ENCODE measurements at places on chromosomes 16 and 17. TPM values are rescaled to one million over a fixed set of nuclear protein-coding genes. Genes with fewer than 3 reads are reported as not detected.

DNA sequence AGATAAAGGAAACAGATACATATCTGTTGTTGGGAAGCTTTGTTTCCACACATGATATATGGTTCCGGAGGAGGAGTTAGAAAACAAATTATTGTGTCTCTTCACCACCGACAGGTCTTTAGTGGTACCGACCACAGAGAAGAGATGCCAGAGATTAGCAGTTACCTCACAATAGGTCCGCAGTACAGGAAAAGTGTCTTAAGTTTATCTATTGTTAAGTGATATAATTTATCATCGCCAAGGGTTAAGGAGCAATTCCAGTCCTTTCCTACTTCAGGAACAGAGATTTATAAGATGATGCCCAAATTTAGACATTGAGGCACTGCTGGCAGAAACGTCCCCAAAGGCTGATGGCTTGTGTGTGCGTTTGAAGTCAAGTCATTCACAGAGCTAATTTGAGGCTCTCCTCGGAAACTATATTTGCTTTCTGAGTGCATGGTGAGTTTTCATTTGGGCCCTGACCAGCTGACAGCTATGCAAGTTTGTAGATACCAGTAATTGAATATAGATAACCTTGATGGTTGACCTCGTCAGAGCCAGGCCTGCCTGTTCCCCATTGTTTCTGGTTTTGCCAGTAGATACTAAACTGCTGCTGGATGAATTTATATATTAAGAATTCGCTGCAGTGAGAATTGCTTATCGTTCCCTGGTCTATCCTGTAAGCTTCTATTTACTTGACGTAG, 196.4 kb upstream of the IRX3 start:
- H3K27ac ChIP-seq = no peak overlapping the region
- H3K4me1 ChIP-seq = peaks cover 4% of the 10 kb centered on the region
- DNase-seq = no peak
- no peaks in the 10 kb centered on the region for H3K27me3 ChIP-seq
- H3K36me3 ChIP-seq = no peaks in the 10 kb centered on the region
- H3K4me3 ChIP-seq = no peak overlapping the region

- no peaks in the 10 kb centered on the region for H3K27me3 ChIP-seq
- no peaks in the 10 kb centered on the region for H3K36me3 ChIP-seq
- no peak overlapping the region for H3K4me3 ChIP-seq
- no peak overlapping the region for H3K27ac ChIP-seq
- DNase-seq = no peak
Observed at GRCh38 chr16:24834459-24835335, 11.1 kb upstream of the SLC5A11 start.

The CCL17 gene
- not detected for total RNA-seq

GRCh38 chr17:18248300-18248731, 10.2 kb downstream of the FLII start:
- peaks cover 42% of the 10 kb centered on the region for H3K36me3 ChIP-seq
- no peaks in the 10 kb centered on the region for H3K4me1 ChIP-seq
- H3K27ac ChIP-seq = no peak overlapping the region
- peak; percentile 75 for DNase-seq

DNA sequence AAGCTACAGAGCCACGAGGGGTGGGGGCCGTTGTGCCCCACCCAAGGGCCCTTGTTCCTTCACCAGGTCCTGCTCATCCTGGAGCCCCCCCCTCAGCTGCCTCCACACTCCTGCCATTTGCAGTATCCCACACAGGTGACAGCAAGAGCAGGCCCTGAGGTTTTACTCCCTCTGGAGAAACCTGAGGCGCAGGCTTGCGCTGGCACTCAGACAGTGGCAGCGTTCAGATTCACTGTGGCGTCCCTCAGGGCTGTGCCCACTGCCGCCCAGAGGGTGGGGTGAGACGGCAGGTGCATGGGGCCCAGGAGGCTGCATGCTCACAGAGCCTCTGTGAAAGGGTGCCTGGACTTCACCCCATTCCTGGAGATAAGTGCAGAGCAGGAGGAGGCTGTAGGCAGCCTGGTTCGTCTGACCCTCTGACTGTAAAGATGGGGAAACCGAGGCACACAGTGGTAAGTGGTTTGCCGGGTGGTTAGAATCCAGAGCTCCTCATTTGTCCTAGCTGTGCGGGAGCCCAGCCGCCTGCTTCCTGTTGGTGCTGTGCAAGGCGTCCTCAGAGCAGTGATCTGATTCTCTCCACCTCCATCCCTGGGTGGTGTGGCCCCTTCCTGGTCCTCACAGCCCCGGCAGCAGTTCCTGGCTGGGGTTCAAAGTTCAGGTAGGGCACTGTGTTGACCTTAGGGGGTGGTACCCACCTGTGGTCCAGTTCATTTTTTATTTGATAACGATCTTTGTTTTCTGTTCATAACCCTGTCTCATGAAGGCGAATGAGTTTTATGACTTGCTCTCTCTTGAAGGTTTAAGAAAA, 1.6 kb downstream of the SPIRE2 start:
- DNase-seq = no peak
- H3K36me3 ChIP-seq = no peaks in the 10 kb centered on the region
- peak overlapping the region; percentile 77 for H3K4me3 ChIP-seq
- peaks cover 40% of the 10 kb centered on the region for H3K4me1 ChIP-seq
- H3K27ac ChIP-seq = no peak overlapping the region

DNA sequence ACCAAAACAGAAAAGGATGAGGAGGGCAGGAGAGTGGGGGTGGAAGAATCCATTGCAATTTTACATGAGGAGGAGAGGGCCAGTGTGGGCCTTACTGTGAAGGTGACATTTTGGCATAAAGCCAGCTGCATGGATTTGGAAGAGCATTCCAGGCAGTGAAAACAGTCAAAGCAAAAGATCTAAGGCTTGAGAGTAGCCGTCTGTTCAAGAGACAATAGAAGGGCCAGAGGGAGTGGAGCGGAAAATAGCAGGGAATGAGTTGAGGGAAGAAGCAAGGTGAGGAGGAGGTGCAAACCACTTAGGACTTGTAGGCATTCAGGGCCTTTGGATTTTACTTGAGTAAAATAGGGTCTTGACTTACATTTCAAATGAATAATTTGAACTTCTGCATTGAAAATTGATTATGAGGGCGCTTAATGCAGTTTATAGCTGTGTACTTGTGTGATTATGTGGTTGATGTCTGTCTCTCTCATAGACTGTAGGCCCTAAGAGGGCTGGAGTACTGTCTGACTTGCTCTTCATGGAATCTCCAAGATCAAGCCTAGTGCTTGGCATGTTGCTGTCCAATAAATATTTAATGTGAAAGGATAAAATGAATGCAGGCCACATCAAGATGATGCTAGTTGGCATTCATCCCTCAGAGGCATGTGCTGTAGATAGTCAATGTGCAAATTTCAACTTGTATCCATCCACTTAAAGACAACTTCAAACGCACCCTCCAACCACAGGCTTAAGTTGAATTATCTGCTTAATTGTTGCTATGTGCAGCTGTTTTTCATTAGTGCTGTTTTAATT, 772.1 kb upstream of the RBFOX1 start:
- no peak for DNase-seq
- no peaks in the 10 kb centered on the region for H3K36me3 ChIP-seq
- peaks cover 9% of the 10 kb centered on the region for H3K27me3 ChIP-seq
- H3K4me3 ChIP-seq = no peak overlapping the region
- no peaks in the 10 kb centered on the region for H3K4me1 ChIP-seq
- no peak overlapping the region for H3K27ac ChIP-seq

DNA sequence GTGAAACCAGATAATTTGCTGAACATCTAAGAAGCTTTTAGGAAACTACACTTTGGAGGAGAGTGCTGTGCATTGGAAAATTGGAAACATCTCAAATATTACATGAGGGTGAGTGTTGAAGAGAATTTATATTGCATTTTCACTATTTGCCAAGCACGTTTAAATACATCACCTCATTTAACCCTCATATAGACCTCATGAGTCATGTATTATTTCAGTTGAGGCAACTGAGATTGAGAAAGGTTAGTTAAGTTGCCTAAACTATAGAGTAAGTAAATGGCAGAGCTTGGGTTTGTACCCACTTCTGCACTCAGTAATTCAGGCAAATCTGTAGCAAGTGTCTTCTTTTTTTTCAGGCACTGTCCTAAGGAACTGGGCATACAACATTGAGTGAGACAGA, 3.7 kb upstream of the NLK start:
- H3K4me1 ChIP-seq = peaks cover 21% of the 10 kb centered on the region
- no peaks in the 10 kb centered on the region for H3K36me3 ChIP-seq
- no peaks in the 10 kb centered on the region for H3K27me3 ChIP-seq
- H3K27ac ChIP-seq = no peak overlapping the region
- H3K4me3 ChIP-seq = no peak overlapping the region

DNA sequence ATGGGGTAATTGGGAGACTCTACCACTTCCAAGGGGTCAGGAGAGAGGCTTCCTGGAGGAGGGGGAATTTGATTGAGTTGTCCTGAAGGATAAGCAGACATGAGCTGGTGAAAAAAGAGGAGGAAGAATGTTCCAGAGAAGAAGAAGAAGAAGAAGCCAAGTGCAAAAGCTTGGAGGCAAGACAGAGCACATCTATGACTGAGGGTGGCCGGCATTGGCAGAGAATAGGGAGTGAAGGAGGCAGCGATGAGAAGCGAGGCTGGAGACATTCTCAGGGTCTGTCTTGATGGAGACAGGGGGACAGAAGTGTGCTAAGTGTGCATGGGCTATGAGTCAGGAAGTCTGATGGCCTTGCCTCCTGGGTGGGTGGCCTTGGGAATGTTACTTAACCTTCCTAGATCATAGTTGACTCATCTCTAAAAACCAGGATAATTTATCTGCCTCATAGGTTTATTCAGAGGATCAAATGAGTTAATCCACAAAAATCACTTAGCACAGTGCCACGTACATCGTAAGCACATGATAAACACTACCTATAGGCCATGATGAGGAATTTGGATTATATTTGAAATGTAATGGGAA, 171.7 kb downstream of the ABCC12 start:
- H3K4me3 ChIP-seq = no peak overlapping the region
- no peak for DNase-seq
- H3K36me3 ChIP-seq = no peaks in the 10 kb centered on the region
- H3K27me3 ChIP-seq = no peaks in the 10 kb centered on the region

- peaks cover 48% of the 10 kb centered on the region for H3K4me1 ChIP-seq
- no peaks in the 10 kb centered on the region for H3K27me3 ChIP-seq
- no peaks in the 10 kb centered on the region for H3K36me3 ChIP-seq
- no peak overlapping the region for H3K4me3 ChIP-seq
- DNase-seq = peak; percentile 66
- H3K27ac ChIP-seq = peak overlapping the region; percentile 90
Observed at GRCh38 chr17:9875441-9875840, 29.6 kb downstream of the RCVRN start.

- H3K27ac ChIP-seq = no peak overlapping the region
- no peak for DNase-seq
- no peaks in the 10 kb centered on the region for H3K36me3 ChIP-seq
- H3K4me3 ChIP-seq = no peak overlapping the region
- H3K4me1 ChIP-seq = no peaks in the 10 kb centered on the region
Observed at GRCh38 chr16:9351841-9352434, 260.5 kb downstream of the HAPSTR1 start.

The C17orf113 gene
- 3.7 TPM for total RNA-seq

The VAT1L gene
- total RNA-seq = not detected

- H3K4me3 ChIP-seq = no peak overlapping the region
- H3K4me1 ChIP-seq = no peaks in the 10 kb centered on the region
- DNase-seq = no peak
- no peaks in the 10 kb centered on the region for H3K36me3 ChIP-seq
Observed at GRCh38 chr17:32953857-32954256, 25.9 kb downstream of the TMEM98 start.

- H3K36me3 ChIP-seq = no peaks in the 10 kb centered on the region
- H3K4me3 ChIP-seq = no peak overlapping the region
- H3K4me1 ChIP-seq = peaks cover 44% of the 10 kb centered on the region
Observed at GRCh38 chr16:11355862-11356261, 10.6 kb downstream of the RMI2 start.

DNA sequence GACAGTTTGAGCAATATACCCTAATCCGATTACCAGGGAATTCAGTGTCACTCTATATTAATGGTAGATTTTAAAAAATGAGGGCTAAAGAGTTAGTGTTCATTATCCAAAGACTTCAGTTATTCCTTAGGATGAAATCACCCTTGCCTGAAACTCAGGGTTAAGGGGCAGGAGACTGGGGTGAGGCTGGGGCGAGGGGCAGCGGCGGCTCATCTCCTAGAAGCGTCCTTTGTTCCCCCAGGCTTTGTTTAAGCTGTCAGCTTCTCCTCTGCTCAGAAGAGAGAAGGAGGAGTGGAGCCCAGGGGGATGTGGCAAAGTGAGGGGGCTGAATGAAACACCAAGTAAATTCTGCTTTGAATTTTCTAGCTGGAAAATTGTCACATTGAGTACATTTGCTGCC, 117.7 kb upstream of the ELAC2 start:
- H3K4me3 ChIP-seq = no peak overlapping the region
- DNase-seq = no peak
- H3K27me3 ChIP-seq = 0 out of 2 replicates have a peak, but pooled peaks cover 3% of the 10 kb centered on the region
- H3K4me1 ChIP-seq = no peaks in the 10 kb centered on the region
- H3K27ac ChIP-seq = no peak overlapping the region

DNA sequence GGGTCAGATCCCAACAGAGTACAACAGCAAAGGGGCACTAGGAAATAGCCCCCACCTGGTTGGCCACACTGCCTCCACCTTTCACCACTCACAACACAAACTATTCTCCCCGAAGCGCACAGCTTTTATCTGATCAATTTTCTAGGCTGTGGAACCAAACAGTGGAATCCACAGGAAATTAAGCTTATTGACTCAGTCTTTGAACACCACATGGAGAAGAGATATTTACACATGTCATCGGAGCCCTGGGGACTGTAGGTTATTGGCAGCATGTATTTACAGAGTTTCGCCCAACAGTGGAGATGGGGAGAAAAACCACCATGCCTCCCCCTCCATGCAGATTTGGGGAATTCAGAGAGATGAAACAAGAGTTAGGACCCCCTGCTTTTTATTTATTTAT, 154.8 kb downstream of the XYLT1 start:
- H3K4me1 ChIP-seq = no peaks in the 10 kb centered on the region
- no peaks in the 10 kb centered on the region for H3K27me3 ChIP-seq
- no peak overlapping the region for H3K4me3 ChIP-seq
- H3K27ac ChIP-seq = no peak overlapping the region
- H3K36me3 ChIP-seq = no peaks in the 10 kb centered on the region

DNA sequence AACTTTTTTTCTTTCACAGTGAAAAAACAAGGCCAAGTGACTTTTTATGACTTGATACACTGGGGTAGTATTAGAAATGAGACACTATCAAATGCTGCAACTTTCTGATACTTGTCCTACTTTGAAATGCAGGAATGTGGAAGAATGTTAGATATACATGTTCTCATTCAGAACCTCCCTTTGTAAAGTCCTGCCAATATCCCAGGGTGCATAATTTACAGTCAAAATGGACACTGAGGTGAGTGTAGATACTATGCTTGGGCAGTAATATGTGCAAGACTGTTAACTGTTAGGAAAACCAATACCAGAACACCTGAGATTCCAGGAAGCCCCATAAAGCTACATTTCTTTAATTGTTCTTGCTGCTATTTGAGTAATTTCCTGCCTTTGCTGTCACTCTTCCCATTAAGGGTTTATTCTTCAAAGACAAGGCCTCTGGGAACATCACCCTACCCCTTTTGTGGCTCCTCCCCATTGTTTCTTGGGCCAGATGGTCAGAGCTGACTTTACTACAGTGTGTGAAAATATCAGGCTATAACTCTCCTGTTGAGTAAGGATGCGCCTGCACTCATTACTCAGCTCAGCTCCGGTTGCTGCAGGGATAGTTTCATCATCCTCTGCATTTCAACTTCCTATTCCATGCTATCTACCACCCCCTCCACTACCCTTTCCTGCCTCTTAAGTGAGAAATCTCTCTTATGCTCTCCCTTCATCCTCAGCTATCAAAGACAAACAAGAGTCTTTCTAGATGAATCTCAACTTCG, 48.7 kb downstream of the TMEM100 start:
- H3K4me3 ChIP-seq = no peak overlapping the region
- DNase-seq = no peak
- no peaks in the 10 kb centered on the region for H3K36me3 ChIP-seq
- no peaks in the 10 kb centered on the region for H3K4me1 ChIP-seq
- peaks cover 42% of the 10 kb centered on the region for H3K27me3 ChIP-seq

Data from PC-9 (cell line).